Hepatocyte (in vitro differentiated cells): ENCODE measurements at places on chromosomes 7 and 10. TPM values are rescaled to one million over a fixed set of nuclear protein-coding genes. Genes with fewer than 3 reads are reported as not detected.

DNA sequence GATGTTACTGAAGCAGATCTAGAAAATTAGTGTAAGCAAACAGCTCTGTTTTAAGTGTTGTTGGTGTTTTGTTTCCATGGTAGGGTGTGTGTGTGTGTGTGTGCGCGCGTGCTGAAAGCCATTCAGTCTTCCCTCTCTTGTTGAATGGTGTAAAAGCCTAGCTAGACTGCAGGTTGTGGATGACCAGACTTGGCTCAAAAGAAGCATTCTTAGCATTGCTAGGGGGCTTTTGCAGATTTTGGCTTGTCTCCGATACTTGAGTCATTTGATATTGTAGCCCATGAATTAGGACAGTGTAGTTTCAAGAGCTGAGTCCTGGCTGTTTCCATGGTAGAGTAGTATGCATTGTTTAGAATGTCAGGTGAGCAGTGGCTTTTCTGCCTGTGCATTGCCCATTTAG is 99.1 kb downstream of the SND1 start:
- DNase-seq, result no peak

DNA sequence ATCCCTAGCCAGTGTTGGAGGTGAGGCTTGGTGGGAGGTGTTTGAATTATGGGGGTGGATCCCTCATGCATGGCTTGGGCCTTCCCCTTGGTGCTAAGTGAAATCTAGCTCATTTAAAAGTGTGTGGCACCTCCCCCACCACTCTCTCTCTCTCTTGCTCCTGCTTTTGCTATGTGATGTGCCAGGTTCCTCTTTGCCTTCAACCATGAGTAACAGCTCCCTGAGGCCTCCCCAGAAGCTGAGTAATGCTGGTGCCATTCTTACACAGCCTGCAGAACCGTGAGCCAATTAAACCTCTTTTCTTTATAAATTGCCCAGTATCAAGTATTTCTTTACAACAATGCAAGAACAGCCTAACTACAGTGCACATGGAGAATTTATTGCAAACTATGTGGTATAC is 188.8 kb upstream of the POT1 start:
- DNase-seq, result no peak

- no peak for DNase-seq
Observed at GRCh38 chr10:8659982-8660381, 605.5 kb downstream of the GATA3 start.

DNA sequence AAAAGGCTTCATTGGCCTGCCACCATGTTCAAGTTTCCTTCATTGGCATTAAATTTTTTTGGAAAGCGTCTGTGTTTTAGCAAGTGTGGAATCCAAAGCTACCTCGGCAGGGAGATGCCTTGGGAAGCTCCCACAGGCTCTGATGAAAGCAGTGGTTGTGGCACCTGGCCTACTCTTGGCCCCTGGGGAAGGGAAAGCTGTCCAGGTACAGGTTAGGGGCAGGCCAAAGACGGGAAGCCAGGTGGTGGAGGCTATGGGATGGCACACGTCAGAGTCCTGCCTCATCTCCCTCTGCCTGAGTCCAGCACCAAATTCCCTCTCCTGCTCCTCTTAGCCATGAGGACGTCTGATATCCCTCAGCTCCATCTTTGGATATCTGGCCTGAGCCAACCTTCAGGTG is 49.7 kb downstream of the C10orf120 start:
- DNase-seq, result no peak

GRCh38 chr7:103297837-103298179 is 573 bp downstream of the PMPCB start:
- no peak for DNase-seq

DNA sequence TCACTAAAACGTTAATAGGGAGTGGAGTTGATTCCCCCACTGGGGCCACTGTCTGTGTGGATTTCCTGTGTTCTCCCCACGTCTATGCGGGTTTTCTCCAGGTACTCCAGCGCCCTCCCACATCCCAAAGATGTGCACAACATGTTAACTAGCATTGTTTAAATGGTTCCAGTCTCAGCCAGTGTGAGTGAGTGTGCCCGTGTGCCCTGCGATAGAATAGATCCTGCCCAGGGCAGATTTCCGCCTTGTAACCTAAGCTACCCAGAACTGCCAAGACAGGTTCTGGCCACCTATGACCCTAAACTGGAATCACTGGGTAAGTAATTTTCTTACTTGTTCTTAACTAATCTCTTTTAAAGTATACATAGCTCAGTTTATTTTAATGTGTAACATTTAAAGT is 58.5 kb downstream of the CCDC6 start:
- no peak for DNase-seq

- DNase-seq, result no peak
Observed at GRCh38 chr7:99419323-99420021, 10.7 kb downstream of the BUD31 start.

DNA sequence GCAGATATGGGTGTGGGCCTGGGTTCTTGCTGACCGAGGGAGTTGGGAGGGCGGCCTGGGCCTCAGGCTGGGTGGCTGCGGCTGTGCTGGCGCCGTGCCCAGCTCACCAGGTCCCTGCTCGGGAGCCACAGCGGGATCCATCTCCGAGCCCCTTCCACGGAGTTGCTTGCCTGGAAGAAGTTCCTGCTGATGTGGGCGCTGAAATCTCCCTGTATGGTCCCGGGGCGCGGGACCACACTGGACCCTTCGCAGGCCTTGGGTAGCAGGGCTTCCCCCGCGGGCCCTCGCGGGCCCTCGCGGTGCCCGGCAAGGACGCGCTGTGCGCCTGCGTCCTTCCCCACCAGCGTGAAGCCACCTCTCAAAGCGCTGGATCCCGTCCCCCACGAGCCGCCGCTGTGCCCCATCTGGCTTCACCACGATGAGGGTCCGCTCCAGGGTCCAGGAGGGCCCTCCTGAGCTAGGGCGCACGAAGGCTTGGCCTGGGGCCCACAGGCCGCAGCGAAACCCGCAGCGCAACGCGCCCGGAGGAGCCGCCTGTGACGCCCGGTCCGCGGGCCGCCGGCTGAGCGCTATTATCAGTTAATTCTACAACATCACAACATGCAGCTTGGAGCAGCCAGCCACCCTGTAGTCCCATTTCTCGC is 31.5 kb downstream of the RAB19 start:
- no peak for DNase-seq

DNA sequence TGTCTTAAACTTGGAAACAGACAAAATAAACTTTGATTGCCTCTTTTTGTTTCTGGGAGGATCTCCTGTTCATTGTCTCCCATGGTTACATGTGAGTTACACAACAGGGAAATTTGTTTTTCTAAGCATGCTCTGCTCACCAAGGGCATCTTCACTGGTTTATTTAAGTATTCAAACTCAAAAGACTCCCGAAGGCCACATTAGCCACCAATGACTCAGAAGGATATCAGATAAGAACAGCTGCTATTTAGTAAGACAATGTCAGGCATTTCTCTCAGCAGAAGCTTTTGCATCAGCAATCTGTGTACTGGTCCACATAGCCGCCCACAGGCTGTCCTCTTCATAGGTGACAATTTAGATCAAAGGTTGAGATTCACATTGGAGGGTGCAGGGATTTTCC is 19.3 kb downstream of the OR6B1 start:
- DNase-seq, result peak; percentile 62

DNA sequence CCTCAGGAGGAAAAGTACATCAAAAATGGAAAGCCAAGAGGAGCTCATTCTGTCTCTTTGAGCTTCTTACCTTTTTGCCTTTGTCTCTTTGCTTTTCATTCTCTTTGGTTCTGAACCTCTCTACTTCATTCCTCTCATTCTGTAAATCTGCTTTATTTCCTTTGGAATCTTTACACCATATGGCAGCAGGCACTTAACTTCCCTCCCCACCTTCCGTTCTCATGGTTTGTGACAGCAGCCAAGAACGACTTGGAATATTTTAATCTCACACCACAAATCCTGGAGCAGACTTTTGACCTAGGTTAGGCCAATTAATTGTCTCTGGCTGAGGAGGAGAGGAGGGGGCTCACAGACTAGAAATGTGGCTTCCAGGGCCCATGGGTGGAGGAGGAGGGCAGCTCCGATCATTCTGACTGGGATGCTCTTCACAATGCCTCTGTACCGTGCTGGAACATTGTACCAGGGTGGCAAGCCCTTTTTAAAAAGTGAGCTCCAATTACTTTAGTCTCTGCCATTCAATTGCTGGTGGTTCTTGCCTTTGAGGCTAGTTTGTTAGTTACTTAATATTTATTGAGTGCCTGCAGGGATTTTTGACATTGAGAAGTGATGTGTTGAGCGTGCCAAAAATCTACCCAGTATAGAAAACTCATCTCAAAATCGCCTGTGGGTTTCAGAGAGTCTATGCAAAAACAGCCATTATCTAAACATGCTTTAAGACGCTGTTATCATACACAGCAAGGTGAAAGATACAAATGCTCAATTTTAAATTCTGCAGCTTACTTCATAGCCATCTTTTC is 386.6 kb downstream of the DPP6 start:
- DNase-seq, result no peak

- DNase-seq, result no peak
Observed at GRCh38 chr10:75035975-75036708, 75.3 kb upstream of the SAMD8 start.

GRCh38 chr7:44057181-44057848 is 8.1 kb downstream of the PGAM2 start:
- no peak for DNase-seq

- no peak for DNase-seq
Observed at GRCh38 chr10:22723783-22724182, 9.4 kb upstream of the PIP4K2A start.

- DNase-seq, result no peak
Observed at GRCh38 chr7:106781828-106782544, 83.1 kb upstream of the PIK3CG start.

DNA sequence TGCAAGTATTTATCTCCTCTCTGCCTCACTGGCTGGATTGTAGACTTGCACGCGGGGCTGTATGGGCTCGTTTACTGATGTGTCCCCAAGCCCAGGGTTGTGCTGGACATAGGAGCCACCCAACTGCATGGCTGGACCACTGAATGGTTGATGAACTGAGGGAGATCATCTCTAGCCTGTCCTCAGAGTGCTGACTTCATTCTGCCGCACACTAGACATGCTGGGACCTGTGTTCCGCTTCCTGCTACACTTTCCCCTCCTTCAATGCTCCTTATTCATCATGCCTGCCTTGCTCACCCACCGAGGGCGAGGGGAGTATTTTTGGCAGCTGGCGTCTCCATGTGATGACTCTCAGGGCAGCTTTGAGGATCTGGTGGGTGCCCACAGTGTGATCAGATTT is 440.2 kb downstream of the GLRX3 start:
- DNase-seq, result no peak

GRCh38 chr10:100656454-100656853 is 88.9 kb upstream of the PAX2 start:
- peak; percentile 63 for DNase-seq

DNA sequence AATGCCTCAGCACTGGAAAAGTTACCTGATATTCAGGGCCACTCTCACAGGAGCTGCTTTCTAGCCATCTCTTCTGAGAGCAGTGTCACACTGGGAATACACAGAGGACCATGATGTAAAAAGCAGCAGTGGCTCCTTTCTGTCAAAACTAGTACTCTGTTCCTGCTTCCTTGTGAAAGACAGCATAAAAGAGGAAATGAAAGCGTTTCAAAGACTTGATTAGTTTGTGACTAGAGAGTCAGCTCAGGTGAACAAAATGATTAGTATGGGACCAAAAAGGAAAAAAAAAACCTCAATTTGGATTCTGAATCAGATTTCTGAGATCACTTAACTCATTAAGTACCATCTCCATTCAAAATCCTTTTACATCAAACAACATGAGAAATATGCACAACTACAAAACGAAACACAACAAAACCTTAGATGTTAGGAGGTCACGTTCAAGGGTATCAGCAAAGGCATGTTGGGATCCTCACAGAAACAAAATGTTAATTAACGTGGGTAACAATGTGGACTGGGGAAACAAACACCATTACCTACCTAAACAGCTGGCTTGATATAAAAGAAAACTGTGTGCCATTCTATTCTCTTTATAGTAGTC is 103.7 kb downstream of the MACC1 start:
- DNase-seq, result no peak

DNA sequence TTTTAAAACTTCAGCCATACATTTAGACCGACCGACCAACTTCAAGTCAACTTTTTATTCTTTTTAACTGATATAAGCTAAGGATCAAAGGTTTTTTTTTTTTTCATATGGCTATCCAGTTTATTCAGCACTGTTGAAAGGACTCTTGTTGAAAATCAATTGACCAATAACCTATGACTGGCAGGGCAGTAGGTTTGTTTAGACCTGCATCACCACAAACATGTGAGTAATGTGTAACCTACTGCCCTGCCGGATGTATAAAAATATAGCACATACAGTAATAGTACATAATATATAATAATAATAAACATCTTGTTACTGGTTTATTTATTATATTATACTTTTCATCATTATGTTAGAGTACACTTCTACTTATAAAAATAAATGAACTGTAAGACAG is 434.6 kb upstream of the SEMA3A start:
- DNase-seq, result no peak

- peak; percentile 58 for DNase-seq
Observed at GRCh38 chr10:33421789-33422462, 87.5 kb upstream of the NRP1 start.

DNA sequence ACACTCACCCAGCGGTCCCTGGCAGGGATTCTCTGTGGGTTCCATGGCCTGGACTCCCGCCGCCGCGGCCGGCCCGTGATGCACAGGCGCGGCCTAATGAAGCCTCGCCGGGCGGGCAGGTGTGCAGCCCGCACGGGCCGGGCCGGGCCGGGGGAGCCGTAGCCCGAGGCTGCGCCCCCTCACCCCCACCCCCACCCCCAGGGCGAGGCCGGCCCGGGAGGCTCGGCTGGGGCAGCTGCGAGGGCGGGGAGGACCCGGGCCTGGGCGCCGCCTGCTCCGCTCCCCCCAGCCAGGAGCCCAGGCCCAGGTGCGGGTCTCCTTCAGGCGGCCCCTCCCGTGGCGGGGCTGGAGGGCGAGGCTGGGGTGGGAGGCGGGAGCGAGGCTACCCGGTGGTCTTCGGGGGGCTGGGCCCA is at the start of gene NOBOX:
TSS of gene NOBOX (minus strand) at position 45 of the 413 bp plus-strand sequence.
- DNase-seq, result no peak

INA gene
- 0.16 and 0.93 TPM in 2 replicates for total RNA-seq

PRKRIP1 gene
- total RNA-seq, result 32.0 and 33.8 TPM in 2 replicates

OR13A1 gene
- 0.37 TPM in 1 of 2 replicates, not detected in the other for total RNA-seq

PRKCQ gene
- total RNA-seq, result 0.43 and 0.76 TPM in 2 replicates

HHEX gene
- 13.0 and 15.1 TPM in 2 replicates for total RNA-seq

FAM237B gene
- not detected in 2 replicates for total RNA-seq
